ENCODE measurements at places on chromosomes 5 and 9.

DNA sequence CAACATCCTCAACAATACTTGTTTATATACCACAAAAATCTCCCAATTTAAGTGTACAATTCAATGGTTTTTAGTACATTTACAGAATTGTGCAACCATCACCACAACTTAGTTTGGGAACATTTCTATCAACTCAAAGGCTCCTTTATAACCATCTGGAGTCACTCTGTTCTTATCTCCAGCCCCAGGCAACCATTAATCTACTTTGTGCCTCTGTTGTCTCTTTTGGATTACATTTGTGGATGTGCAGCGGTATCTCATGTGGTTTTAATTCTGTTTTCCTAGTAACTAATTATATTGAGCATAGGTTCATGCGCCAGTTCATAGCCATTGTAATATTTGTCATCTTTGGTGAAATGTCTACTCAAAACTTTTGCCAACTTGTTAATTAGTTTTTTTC is 14.4 kb downstream of the ADAMTS19 start:
- no peaks in the 10 kb centered on the region for H3K27me3 ChIP-seq
- H3K36me3 ChIP-seq: no peaks in the 10 kb centered on the region
- DNase-seq: no peak
- no peak overlapping the region for H3K4me3 ChIP-seq
- H3K4me1 ChIP-seq: no peaks in the 10 kb centered on the region
- no peak overlapping the region for H3K27ac ChIP-seq

DNA sequence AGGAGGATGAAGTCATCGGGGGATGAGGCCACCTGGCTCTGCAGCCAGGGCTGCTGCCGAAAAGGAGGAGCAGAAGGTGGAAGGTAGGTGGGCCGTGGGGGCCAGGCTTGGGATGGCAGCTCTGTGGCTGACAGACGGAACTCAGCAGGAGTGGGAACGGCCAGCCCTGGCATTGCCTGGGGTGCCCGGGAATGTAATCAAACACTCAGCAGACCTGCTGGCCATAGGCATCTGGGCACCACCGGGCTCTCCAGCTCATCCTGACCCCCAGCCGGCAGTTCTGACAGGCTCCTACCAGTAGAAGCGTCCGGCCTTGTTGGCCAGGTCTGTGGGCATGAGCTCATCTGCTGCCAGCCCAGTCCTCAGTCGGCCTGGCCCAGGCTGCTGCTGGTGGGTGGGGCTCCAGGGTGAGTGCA is 4.3 kb upstream of the FAT2 start:
- no peak overlapping the region for H3K27ac ChIP-seq
- DNase-seq: no peak
- no peaks in the 10 kb centered on the region for H3K27me3 ChIP-seq
- H3K4me1 ChIP-seq: no peaks in the 10 kb centered on the region
- H3K4me3 ChIP-seq: no peak overlapping the region
- H3K36me3 ChIP-seq: no peaks in the 10 kb centered on the region

- H3K4me3 ChIP-seq: no peak overlapping the region
- peaks cover 19% of the 10 kb centered on the region for H3K4me1 ChIP-seq
- H3K36me3 ChIP-seq: no peaks in the 10 kb centered on the region
- peak; percentile 45 for DNase-seq
- H3K27me3 ChIP-seq: no peaks in the 10 kb centered on the region
- H3K27ac ChIP-seq: no peak overlapping the region
Observed at GRCh38 chr5:135454946-135455345, 2.8 kb upstream of the TIFAB start.

DNA sequence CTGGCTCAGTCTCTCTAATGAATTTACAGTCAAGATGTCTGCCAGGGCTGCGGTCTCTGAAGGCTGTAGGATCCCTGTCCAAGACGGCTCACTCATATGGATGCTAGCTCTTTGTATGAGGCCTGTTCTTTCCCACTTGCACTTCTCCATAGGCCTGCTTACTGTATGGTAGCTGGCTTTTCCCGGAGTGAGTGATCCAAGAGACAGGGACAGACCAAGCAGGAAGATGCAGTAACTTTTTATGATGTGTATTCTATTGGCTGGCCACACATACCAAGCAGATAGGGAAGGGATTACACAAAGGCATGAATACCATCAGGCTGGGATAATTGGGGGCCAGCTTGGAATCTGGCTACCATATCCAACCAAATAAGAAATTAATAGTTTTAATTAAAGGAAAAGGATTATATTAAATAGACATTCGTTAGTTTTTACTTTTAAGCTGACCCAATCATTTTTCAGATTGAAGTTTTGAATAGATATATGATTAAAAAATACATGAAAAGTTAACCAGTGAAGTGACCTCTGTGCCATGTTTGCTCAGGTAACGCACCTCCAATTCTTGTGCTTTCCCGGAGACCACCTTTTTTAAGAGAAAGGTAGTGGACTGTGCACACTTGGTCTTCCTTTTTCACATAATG is 20.6 kb downstream of the NSD1 start:
- DNase-seq: no peak
- no peak overlapping the region for H3K4me3 ChIP-seq
- no peaks in the 10 kb centered on the region for H3K36me3 ChIP-seq
- no peaks in the 10 kb centered on the region for H3K4me1 ChIP-seq
- no peaks in the 10 kb centered on the region for H3K27me3 ChIP-seq

DNA sequence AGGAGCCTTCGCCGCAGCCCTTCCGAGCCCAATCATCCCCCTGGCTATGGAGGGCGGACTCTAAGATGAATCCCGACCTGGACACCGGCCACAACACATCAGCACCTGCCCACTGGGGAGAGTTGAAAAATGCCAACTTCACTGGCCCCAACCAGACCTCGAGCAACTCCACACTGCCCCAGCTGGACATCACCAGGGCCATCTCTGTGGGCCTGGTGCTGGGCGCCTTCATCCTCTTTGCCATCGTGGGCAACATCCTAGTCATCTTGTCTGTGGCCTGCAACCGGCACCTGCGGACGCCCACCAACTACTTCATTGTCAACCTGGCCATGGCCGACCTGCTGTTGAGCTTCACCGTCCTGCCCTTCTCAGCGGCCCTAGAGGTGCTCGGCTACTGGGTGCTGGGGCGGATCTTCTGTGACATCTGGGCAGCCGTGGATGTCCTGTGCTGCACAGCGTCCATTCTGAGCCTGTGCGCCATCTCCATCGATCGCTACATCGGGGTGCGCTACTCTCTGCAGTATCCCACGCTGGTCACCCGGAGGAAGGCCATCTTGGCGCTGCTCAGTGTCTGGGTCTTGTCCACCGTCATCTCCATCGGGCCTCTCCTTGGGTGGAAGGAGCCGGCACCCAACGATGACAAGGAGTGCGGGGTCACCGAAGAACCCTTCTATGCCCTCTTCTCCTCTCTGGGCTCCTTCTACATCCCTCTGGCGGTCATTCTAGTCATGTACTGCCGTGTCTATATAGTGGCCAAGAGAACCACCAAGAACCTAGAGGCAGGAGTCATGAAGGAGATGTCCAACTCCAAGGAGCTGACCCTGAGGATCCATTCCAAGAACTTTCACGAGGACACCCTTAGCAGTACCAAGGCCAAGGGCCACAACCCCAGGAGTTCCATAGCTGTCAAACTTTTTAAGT is 819 bp downstream of the ADRA1B start:
- peak overlapping the region; percentile 57 for H3K4me3 ChIP-seq
- peak overlapping the region; percentile 91 for H3K27ac ChIP-seq
- no peaks in the 10 kb centered on the region for H3K27me3 ChIP-seq
- no peak for DNase-seq
- no peaks in the 10 kb centered on the region for H3K36me3 ChIP-seq

DNA sequence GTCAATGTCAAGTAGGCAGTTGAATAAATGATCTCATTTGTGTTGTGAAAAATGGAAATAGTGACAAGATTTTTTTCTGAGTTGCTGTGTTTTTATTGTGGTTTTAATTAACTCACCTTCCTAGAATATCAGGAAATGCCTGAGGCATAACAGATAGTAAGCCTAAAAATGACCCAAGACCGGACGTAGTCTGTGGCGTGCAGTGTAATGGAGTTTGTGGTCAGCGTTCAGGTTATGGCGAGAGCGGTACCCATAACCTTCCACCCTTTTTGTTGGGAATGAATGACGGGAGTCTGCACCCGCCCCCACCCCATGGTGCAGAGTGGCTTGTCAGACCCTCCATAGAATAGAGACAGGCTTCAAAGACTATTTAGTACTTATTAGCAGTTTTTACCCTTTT is 119.3 kb downstream of the GALNT10 start:
- H3K27me3 ChIP-seq: no peaks in the 10 kb centered on the region
- no peak overlapping the region for H3K27ac ChIP-seq

GRCh38 chr5:120631611-120632010 is 167.5 kb downstream of the PRR16 start:
- H3K4me1 ChIP-seq: no peaks in the 10 kb centered on the region
- H3K27ac ChIP-seq: no peak overlapping the region
- no peaks in the 10 kb centered on the region for H3K27me3 ChIP-seq
- DNase-seq: no peak
- H3K4me3 ChIP-seq: no peak overlapping the region

DNA sequence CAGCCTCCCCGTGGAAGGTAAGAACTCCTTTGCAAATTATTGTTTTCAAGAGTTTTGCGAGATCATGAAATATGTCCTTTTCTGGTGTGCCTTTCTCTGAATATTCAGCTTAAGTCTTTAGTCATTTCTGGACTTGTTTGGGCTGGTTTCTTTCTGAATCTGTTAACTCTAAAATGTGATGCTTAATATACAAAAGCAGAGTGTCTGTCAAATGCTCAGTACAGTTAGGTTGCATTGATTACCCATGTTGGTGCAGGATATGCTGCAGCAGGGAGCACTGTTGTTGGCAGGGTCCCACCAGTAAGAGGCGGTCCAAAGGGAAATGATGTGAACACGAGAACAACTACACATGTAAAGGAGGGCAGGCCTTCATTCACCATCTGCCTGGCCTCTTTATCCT is 47.7 kb downstream of the SPTAN1 start:
- H3K36me3 ChIP-seq: peaks cover 95% of the 10 kb centered on the region
- H3K4me1 ChIP-seq: no peaks in the 10 kb centered on the region
- no peaks in the 10 kb centered on the region for H3K27me3 ChIP-seq
- DNase-seq: no peak
- no peak overlapping the region for H3K27ac ChIP-seq

All from tibial artery (tissue), 4 donors.